Naive B cell (primary cell): ENCODE measurements at places on chromosomes 6 and 20.
A peak's percentile ranks its signal among the peaks of the same experiment; 100 is the strongest.

- H3K4me1 ChIP-seq = peaks cover 67% of the 10 kb centered on the region
- peak overlapping the region; percentile 97 for H3K27ac ChIP-seq
- peak overlapping the region; percentile 79 for H3K4me3 ChIP-seq
Observed at GRCh38 chr6:142845624-142846458, 99.1 kb downstream of the HIVEP2 start.

- H3K27me3 ChIP-seq = peaks cover 52% of the 10 kb centered on the region
- no peaks in the 10 kb centered on the region for H3K36me3 ChIP-seq
- H3K27ac ChIP-seq = peak overlapping the region; percentile 83
- H3K4me3 ChIP-seq = no peak overlapping the region
- no peak for DNase-seq
Observed at GRCh38 chr20:63031251-63032014, 24.7 kb upstream of the BHLHE23 start.

DNA sequence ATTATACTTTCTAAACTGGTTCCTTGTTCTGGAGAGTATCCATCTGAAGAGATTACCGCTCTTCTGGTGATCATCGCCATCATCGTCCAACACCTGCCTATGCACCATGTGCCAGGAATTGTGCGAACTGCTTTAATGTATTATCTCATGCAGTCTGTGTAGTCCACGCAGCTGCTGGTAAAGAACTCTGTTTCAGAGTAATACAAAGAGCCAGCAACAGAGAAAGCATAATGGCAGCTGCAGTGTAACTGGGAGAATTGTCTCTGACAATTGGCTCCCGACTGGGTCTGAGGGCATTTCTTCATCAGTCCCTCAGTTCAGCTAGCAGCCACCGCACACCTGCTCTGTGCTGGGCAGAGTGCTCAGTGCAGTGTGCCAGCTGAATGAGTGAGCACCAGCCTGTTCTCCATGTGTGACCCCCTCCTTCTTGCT is 383.4 kb downstream of the GRIK2 start:
- no peaks in the 10 kb centered on the region for H3K4me1 ChIP-seq
- H3K4me3 ChIP-seq = no peak overlapping the region
- H3K27me3 ChIP-seq = no peaks in the 10 kb centered on the region
- H3K27ac ChIP-seq = no peak overlapping the region
- DNase-seq = no peak
- no peaks in the 10 kb centered on the region for H3K36me3 ChIP-seq

- no peak for DNase-seq
- no peaks in the 10 kb centered on the region for H3K36me3 ChIP-seq
- H3K27ac ChIP-seq = no peak overlapping the region
- no peaks in the 10 kb centered on the region for H3K4me1 ChIP-seq
- peaks cover 7% of the 10 kb centered on the region for H3K27me3 ChIP-seq
Observed at GRCh38 chr6:138537106-138537505, 37.8 kb upstream of the NHSL1 start.

DNA sequence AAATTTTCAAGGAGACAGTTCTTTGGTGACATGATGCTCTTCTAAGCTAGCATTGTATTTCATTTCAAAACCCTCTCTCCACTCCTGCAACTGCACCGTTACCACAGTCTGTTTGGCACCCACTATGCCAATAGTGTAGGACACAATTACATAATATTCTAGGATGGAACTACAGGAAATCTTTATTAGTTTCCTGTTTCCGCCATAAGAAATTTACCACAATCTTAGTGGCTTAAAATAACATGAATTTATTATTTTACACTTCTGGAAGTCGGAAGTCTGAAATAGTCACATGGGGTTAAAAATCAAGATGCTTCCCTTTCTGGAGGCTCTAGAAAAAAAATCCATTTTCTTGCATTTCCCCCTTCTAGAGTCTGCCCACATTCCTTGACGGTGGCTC is 733.1 kb downstream of the HDGFL1 start:
- no peak overlapping the region for H3K27ac ChIP-seq
- no peak for DNase-seq
- no peaks in the 10 kb centered on the region for H3K36me3 ChIP-seq
- H3K4me1 ChIP-seq = no peaks in the 10 kb centered on the region
- no peaks in the 10 kb centered on the region for H3K27me3 ChIP-seq

DNA sequence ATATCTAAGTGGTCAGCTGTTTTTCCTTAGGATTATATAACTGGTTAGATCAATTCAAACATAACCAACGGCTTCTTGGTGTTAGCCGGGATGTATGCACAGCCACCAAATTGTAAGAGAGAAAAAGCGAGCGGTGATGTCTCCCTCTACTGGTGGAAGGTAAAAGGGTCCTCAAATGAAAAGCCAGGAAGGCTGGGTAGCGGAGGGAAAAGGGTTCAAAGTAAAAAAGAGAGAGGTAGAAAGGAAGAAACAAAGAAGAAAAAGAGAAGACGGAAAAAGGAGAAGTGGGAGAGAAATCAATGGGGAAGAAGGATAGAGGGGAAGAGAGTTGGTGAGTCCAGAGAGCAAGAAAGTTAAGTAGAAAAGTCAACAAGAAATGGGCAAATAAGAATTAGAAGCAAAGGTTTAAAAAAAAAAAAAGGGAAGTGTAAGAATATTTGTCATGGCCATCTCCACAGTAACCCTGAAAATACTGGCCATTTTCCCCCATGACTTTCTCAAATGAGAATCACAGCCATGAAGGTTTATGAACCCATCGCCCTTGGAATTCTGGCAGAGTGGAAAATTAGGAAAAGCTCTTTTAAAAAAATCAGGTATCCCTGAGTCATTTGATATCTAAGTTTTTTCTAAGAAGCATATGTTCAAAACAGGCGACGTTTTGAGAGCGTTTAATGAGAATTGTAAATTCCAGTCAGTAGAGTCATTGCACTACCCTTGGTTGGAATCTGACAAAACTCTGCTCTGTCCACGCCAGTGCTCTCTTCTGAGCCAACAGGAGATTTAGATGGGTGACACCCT is 155.6 kb upstream of the SNX9 start:
- peak; percentile 60 for DNase-seq
- H3K4me3 ChIP-seq = peak overlapping the region; percentile 75
- H3K27me3 ChIP-seq = peaks cover 6% of the 10 kb centered on the region
- H3K36me3 ChIP-seq = peaks cover 19% of the 10 kb centered on the region
- peak overlapping the region; percentile 88 for H3K27ac ChIP-seq
- H3K4me1 ChIP-seq = peaks cover 9% of the 10 kb centered on the region

GRCh38 chr6:40187535-40188144 is 253.4 kb upstream of the MOCS1 start:
- H3K4me1 ChIP-seq = peaks cover 4% of the 10 kb centered on the region
- no peak overlapping the region for H3K4me3 ChIP-seq
- H3K27ac ChIP-seq = no peak overlapping the region
